ENCODE measurements at places on chromosomes 13 and 19.

GRCh38 chr19:18741124-18742121 is 49.7 kb downstream of the COMP start:
- no peak for DNase-seq

DNA sequence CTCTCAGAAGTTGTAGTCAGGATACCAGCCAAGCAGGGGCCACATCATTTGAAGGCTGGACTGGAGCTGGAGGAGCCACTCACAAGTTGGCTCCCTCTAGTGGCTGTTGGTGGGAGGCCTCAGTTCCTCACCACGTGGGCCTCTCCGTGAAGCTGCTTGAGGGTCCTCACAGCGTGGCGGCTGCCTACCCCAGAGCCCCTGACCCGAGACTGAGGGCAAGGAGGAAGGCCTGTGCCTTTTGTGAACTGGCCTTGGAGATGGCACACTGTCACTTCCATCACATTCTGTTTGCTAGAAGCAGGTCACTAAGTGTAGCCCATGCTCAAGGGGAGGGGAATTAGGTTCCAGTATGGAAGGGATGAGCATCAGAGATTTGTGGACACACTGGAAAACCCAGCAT is 14.6 kb downstream of the GNA11 start:
- peak; percentile 49 for DNase-seq

DNA sequence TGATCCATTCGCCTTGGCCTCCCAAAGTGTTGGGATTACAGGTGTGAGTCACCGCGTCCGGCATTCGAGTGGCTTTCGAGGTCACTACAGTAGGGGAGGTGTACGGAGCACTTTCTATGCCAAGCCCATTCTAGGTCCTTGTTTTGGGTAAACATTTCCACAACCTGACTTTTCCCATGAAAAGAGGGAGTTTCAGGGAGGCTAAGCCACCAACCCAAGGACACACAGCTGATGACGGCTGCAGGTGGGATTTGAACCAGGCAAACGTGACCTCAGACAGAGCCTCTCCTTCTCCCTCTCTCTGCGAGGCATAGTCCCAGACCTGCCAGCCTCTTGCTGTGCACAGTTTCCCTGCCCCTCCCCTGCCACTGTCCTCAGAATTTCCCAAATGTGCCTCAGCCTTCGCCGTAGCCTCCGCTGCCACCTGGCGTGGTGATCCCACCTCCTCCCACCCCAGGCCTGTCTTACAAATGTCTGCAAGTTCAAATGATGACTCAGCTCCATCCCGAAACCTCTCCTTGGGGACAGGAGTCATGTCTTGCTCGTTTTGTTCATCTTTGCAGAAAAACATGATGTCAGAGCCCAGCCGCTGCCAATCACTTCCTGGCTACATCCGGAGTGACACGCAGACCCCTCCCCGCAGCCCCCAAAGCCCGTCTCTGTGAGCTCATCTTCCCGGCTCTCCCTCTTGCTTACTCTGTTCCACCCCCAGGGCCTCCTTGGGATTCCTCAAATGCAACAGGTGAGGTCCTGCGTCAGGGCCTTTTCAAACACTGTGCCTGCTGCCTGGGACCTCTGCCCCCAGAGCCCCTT is 6.6 kb upstream of the GADD45B start:
- no peak for DNase-seq

GRCh38 chr19:15173746-15174404 is 26.9 kb downstream of the NOTCH3 start:
- no peak for DNase-seq

- no peak for DNase-seq
These were observed 7.1 kb downstream of the YIPF2 start for GRCh38 chr19:10921199-10921909.

- no peak for DNase-seq
These were observed 9.3 kb upstream of the FBXL3 start for GRCh38 chr13:77036279-77036678.

DNA sequence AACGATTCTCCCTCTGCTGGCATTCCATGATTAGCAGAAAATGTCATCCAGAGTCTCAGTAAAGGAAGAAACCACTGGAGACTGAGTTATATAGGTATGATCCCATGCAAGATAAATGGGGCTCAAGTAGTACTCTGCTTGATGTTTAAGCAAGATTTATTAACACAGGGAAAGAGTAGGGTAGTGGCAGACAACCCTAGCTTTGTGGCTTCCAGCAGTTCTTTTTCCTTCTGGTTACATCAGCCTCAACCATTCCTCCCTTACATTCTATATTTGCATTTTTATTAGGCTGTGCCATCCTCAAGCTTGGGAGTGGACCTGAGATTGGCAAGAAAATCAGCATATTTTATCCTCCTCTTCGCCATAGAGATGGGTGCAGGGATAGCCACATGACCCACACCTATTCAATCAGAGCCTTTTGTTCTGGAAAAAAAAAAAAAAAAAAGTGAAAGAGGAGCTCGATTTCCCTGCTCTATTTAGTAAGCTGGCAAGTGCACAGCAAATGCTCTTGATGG is 402.1 kb downstream of the ZNF536 start:
- DNase-seq = no peak

DNA sequence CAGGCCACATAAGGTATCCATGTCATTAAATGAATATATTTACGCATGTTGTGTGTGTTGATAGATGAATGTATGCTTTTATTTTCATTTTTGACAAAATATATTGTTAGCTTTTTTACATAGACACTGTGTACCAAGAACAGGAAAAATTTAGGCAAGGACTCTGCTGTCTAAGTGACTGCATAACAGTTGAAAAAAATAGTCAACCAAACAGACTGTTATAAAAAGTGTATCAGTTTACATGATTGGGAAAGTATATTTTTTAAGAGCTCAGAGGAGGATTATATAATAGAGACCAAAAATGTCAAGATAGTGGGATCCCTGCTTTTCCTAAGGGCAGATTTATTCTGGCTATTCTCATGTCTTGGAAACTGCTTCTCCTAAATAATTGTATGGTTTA is 858.0 kb downstream of the SLITRK1 start:
- DNase-seq = no peak

DNA sequence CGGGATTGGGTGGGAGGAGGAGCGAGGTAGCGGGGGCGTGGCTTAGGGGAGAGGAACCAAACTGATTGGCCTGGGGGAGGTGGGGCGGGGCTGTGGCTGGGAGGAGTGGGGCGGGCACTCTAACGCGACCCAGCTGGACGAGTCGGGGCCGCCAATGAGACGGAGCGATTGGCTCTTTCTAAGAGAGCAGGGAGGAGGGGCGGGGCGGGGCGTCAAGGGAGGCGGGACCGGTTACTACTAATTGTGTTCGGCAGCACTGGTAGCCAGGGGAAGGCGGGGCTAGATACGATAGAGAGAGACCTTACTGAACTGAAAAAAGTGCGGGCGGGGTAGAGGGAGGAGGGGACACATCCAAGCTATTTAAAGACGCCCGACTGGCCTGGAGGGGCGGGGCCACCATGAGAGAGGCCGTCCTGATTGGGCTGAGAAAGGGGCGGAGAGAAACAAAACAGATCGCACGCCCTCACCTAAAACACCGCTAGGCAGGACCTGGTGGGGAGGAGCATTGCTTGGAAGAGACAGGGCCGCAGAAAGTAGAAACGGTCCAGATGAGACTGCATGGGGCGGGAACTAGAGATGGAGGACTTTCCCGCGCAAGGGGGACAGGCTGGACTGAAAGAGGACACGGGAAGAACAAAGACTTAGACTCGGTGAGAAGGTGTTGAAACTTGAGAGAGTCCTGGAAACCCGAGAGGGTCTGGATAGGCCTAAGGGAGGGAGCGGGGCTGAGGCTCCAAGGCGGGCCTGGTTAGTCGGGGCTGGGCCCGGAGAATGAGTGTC is at the start of gene KCNC3:
Gene KCNC3 (minus strand): TSS at position 232 of the 780 bp plus-strand sequence. CDS start 295 bp downstream, outside the sequence.
- peak; percentile 66 for DNase-seq

GRCh38 chr13:76745261-76746200 is 140.7 kb downstream of the KCTD12 start:
- DNase-seq = no peak

- DNase-seq = no peak
These were observed 545.8 kb downstream of the LIG4 start for GRCh38 chr13:107669391-107669993.

GRCh38 chr19:45615795-45616703 is 14.0 kb upstream of the GPR4 start:
- peak; percentile 41 for DNase-seq

GRCh38 chr13:20159646-20160305 is 1.1 kb downstream of the GJA3 start:
- DNase-seq = no peak

GRCh38 chr13:91211510-91211909 is 136.0 kb upstream of the MIR17HG start:
- DNase-seq = no peak

- no peak for DNase-seq
These were observed 12.7 kb upstream of the EFNB2 start for GRCh38 chr13:106548064-106548696.

- DNase-seq = no peak
These were observed 20.8 kb downstream of the FBN3 start for GRCh38 chr19:8128551-8128950.

DNA sequence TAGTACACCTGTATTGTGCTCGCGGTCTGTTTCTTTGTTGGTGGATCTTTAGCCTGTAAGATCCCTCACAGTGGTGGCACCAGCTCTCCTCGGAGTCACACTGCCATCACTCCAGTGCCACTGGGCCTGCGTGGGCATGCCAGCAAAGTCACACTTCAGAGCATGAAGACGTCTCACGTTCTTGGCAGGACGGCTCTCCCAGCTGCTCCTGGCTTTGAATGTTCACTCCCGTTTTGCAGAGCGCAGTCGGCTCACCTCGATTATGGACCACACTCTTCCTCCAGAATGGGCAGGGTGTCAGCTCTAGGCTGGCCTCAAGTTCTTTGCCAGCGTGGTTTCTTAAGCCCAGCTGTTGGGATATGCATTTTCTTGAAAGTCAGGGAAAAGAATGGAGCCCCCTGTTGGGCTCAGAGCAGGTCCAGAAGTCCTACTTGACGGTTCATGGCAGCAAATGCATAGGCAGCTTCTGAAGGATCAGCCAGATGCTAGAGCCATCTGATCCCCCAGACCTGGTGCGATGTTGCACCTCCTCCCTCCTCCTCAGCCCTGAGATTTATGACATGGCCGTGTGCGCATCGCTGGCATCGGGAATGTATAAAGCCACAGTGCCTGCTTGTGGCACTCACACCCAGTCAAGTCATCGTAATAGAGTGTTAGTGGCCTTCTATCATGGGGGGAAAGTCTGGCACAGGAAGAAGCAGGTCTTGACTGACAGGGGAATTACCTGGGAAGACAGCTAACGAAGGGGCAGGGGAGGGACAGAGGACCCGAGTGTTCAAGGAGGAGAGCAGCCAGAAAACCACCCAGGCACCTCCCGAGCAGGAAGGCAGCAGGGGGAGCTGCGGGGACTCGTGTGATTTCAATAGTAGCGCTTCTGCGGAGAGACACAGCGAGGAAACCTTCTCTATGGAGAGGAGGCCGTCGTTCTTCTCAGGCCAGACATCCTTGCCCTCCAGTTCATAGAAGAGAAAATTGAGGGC is 40.2 kb upstream of the NPAS1 start:
- no peak for DNase-seq

GRCh38 chr13:43792076-43792881 is 5.5 kb upstream of the ENOX1 start:
- no peak for DNase-seq

DNA sequence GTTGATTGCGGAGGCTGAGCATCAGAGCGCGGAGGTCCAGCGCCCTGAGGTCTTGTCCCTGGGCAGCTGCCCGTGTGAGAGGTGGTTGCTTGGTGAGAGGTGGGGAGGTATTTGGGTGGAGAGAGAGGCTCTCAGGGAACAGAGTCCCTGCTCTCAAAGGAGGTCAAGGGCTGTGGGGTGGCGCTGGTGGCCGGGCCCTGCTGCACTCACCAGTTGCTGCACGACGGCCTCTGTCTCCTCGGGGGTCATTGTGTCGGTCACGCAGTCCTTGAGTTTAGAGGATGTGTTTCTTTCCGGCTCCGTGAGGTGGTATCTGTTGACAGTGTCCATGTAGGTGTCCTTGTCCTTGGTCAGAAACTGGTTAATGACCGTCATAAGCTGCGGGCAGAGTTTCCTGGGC is 95.5 kb downstream of the WTIP start:
- DNase-seq = no peak

DNA sequence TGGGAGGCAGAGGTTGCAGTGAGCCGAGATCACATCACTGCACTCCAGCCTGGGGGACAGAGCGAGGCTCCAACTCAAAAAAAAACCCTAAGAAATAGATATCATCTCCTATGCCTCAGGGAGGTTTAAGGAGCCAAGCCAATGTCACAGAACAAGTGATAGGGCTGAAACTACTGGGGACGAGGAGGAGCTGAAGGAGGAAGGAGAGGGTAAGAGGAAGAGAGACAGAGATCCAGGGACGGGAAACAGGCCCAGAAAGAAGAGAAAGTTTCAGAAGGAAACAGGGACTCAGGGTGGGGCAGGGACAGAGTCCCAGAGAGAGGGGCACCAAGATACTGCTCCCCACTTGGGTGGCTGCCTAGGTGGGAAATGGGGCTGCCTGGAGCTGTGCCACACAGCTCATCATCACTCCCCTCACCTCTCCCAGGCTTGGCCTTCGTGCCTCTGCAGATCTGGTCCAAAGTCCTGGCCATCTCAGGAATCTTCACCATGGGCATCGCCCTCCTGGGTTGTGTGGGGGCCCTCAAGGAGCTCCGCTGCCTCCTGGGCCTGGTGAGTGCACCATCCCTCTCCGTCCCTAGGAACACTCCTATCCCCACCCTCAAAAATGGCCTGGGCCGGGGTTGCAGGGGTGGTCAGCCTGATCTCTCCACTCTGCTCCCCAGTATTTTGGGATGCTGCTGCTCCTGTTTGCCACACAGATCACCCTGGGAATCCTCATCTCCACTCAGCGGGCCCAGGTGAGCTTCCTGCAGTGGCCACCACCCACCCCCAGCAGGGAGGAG is 1.5 kb downstream of the CD37 start:
- no peak for DNase-seq

GRCh38 chr13:27559719-27560118 is 60.6 kb downstream of the LNX2 start:
- no peak for DNase-seq

GRCh38 chr13:106042996-106043581 is 492.4 kb downstream of the EFNB2 start:
- DNase-seq = no peak

- DNase-seq = no peak
These were observed 19.5 kb downstream of the ADGRE2 start for GRCh38 chr19:14758816-14759215.

GRCh38 chr13:45875951-45876350 is 24.4 kb upstream of the SIAH3 start:
- DNase-seq = no peak

GRCh38 chr13:28976195-28976594 is 156.1 kb downstream of the MTUS2 start:
- no peak for DNase-seq
